ENCODE measurements at places on chromosomes 6 and 20.

GRCh38 chr6:89368999-89369398 is 16.5 kb upstream of the UBE2J1 start:
- DNase-seq: no peak

GRCh38 chr6:99471638-99472037 is 43.6 kb downstream of the USP45 start:
- DNase-seq: no peak

DNA sequence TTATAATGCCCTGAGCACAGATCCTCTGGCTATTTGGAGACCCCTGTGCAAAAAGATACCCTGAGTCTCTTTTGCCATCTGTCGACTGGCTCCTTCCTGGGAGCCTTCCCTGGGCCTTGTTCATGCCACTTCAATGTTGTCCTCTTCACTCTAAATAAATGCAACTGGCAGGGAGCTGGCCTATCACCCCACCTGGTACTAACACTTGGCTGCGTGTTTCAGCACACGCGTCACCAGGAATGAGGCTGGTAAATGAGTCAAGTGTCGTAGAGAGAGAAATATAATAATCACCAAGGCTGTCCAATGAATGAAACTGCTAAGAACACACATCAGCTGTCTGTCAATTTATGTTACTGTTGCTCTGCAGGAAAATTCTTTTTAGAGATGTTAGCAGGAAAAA is 374.6 kb upstream of the JARID2 start:
- no peak for DNase-seq

- DNase-seq: no peak
Measured at GRCh38 chr6:45812922-45813321, 202.7 kb downstream of the CLIC5 start.

GRCh38 chr20:19860737-19861136 is 102.7 kb downstream of the RIN2 start:
- no peak for DNase-seq

DNA sequence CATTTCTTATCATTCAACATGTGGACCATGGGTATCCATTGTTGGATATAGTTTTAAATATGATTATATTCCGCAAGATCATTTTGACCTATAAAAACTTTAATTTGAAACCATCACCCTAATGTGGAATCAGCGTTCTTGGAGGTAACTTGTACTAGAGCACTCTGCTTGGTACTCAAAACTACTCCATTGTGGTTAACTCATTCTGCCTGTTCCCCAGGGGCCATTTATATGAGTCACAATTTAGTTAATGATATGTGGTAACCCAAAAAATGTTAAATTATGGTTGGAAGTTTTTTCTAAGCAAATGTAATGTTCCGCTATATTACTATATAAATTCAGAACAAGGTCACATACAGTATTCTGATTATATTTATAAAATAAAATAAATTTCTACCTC is 109.3 kb downstream of the TRDN start:
- DNase-seq: no peak

DNA sequence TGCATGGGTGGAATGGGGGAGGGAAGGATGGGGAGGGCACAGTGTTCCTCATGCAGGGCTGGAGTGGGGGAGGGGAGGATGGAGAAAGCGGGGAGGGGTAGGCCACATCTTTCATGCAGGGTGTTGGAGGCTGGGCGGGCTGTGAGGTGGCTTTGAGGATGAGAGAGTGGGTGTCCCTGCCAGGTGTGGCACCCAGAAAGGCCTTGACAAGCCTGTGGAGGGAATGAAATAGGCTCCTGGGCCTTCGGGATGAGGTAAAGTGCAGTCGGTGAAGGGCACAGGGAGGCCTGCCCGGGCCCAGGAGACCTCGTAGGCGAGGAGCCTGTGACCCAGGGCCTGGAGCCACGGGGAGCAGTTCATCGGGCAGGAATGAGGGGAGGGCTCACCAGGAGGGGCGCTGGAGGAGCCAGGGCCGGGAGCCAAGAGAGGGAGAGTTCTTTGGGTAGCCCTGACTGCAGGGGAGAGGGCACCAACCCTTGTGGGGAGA is 7.6 kb downstream of the CEBPB start:
- no peak for DNase-seq

- DNase-seq: no peak
Measured at GRCh38 chr20:33602826-33603590, 59.1 kb upstream of the C20orf144 start.

DNA sequence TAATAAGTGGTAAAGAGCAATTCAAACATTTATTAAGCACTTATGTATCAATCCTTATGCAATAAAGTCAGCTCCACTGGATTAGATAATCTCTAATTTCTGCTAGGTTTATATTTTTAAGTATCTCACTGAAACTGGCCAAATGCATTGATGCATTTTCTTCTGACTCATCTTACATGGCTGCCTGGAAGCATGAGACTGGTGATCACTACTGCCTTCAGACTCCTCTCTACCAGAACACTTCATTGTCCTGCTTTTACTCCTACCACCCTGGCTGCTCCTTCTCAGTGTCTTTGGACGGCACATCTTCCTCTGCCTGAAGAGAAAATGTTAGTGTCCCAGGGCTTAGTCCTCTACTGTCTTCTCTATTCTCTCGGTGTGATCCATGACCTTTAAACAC is 7.4 kb downstream of the CEP85L start:
- DNase-seq: no peak

- DNase-seq: no peak
Measured at GRCh38 chr6:98590997-98591396, 243.4 kb upstream of the POU3F2 start.

DNA sequence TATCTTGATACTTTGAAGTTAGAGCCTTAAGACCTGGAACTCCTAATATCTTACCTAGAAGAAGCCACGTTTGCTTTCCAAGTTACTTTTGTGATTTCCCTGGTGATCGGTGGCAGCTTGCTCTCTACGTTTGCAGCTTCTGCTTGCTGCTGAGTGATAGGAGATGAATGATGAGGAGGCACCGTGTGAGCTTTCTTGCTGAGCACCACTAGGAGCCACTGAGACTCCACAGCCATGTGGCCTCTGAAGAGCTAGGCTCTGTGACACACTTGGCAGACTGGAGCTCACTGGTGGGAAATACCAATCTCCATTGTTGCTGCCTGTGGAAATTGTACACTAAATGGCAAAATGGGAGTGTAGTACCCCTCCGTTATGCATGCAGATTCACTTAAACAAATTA is 161.8 kb downstream of the IBTK start:
- DNase-seq: no peak

DNA sequence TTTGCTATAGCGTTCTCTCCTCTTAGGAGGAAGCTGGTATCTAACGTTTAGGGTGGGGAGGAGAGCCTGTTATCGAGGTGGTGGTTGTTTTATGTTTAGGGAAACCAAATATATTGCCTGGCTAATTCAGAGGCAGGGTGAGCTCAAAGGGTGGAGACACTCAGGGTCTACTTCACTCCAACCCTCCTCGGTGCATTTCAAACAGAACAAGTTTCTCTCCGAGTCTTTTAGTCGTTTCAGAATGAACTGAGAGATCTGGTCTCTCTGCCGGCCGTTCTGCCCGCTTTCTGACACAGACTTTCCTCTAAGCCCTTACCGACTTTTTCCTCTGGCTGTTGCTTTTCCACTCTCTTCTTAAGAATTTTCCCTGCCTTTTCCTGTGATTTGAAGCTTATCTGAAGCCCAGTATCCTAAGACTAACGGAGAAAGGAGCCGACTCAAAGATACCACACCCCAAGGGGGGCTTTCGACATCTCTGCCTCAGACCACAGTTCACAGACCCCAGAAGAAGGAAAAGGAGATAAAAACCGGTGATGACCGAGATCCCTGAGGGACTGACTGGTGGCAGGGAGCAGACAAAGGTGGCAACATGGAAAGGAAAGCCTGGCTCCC is 865 bp downstream of the STK38 start:
- DNase-seq: no peak
